Colonic mucosa (tissue), 4 donors: ENCODE measurements at places on chromosomes 13 and 19. TPM values are rescaled to one million over a fixed set of nuclear protein-coding genes. Genes with fewer than 3 reads are reported as not detected.
A peak's percentile ranks its signal among the peaks of the same experiment; 100 is the strongest.

GRCh38 chr13:45332036-45332830, 8.8 kb downstream of the TPT1 start:
- peak overlapping the region; percentile 0 for H3K27ac ChIP-seq
- peaks cover 17% of the 10 kb centered on the region for H3K36me3 ChIP-seq
- no peaks in the 10 kb centered on the region for H3K27me3 ChIP-seq
- no peak for DNase-seq
- peaks cover 14% of the 10 kb centered on the region for H3K4me1 ChIP-seq
- H3K4me3 ChIP-seq = no peak overlapping the region

ZNF813 gene
- 3.6 TPM for total RNA-seq

TMEM259 gene
- 170 TPM for total RNA-seq

- no peaks in the 10 kb centered on the region for H3K36me3 ChIP-seq
- no peaks in the 10 kb centered on the region for H3K4me1 ChIP-seq
- no peak for DNase-seq
- no peaks in the 10 kb centered on the region for H3K27me3 ChIP-seq
These were observed 909 bp downstream of the CC2D1A start for GRCh38 chr19:13906910-13907309.

DNA sequence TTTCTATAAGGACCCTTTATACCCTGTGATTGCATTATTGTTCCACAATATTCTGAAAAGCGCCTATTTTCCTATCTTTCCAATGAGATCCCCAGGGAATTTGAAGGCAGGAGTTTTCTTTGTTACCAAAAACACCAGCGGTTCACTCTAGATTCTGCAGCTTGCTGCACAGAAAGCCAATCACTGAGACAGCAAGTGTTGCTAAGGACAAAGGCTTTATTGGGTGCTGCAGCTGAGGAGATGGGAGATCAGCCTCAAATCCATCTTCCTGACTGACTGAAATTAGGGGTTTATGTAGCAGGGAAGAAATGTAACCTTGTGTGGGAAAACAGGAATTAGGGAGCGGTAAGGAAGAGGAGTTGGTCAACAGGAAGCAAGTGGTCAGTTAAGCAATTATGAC, 42.6 kb upstream of the MYO16 start:
- DNase-seq = no peak
- no peak overlapping the region for H3K4me3 ChIP-seq
- H3K4me1 ChIP-seq = no peaks in the 10 kb centered on the region
- H3K27ac ChIP-seq = no peak overlapping the region
- H3K36me3 ChIP-seq = no peaks in the 10 kb centered on the region

GRCh38 chr19:38003438-38004185, 96.6 kb downstream of the SIPA1L3 start:
- H3K27ac ChIP-seq = peak overlapping the region; percentile 51
- H3K36me3 ChIP-seq = no peaks in the 10 kb centered on the region
- H3K4me3 ChIP-seq = peak overlapping the region; percentile 15
- no peaks in the 10 kb centered on the region for H3K4me1 ChIP-seq
- DNase-seq = peak; percentile 60

- peaks cover 4% of the 10 kb centered on the region for H3K4me1 ChIP-seq
- H3K27me3 ChIP-seq = no peaks in the 10 kb centered on the region
- no peak overlapping the region for H3K27ac ChIP-seq
- DNase-seq = no peak
- no peak overlapping the region for H3K4me3 ChIP-seq
These were observed 2.4 kb downstream of the LNX2 start for GRCh38 chr13:27617881-27618321.

GRCh38 chr13:110820322-110820721, 94.5 kb downstream of the ANKRD10 start:
- H3K4me3 ChIP-seq = no peak overlapping the region
- DNase-seq = no peak
- no peaks in the 10 kb centered on the region for H3K4me1 ChIP-seq
- no peak overlapping the region for H3K27ac ChIP-seq
- H3K36me3 ChIP-seq = no peaks in the 10 kb centered on the region

DCT gene
- total RNA-seq = not detected

- no peak for DNase-seq
- no peaks in the 10 kb centered on the region for H3K4me1 ChIP-seq
- H3K27ac ChIP-seq = no peak overlapping the region
These were observed 23.6 kb upstream of the CCDC124 start for GRCh38 chr19:17909003-17909732.

- no peaks in the 10 kb centered on the region for H3K4me1 ChIP-seq
- no peaks in the 10 kb centered on the region for H3K36me3 ChIP-seq
- peak overlapping the region; percentile 25 for H3K4me3 ChIP-seq
- peaks cover 30% of the 10 kb centered on the region for H3K27me3 ChIP-seq
- no peak overlapping the region for H3K27ac ChIP-seq
These were observed 5.1 kb downstream of the NOTCH3 start for GRCh38 chr19:15195371-15196334.

CYP2S1 gene
- 114 TPM for total RNA-seq

STARD13 gene
- total RNA-seq = 21.3 TPM

SCGB2B2 gene
- total RNA-seq = 0.42 TPM

CYP2A6 gene
- total RNA-seq = 1.4 TPM

DNA sequence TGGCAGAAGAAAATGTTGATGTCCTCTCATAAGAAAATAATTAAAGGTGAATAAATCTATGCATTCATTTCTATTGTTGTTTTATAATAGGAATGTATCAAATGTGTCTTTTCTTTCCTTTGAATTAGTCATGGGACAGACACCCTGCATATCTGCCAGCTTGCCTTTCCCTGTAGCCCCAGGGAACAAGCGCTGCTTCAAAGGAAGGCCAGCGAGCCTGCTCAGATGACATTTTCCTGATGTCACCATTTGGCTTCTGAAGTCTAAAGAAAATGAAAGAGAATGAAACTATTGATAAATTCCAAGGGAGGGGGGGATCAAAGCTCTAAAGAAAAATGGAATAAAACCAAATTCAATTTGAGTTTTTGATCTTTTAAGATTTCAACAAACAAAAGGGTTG, 574.8 kb downstream of the IRS2 start:
- H3K36me3 ChIP-seq = no peaks in the 10 kb centered on the region
- no peaks in the 10 kb centered on the region for H3K4me1 ChIP-seq
- H3K27ac ChIP-seq = no peak overlapping the region
- H3K4me3 ChIP-seq = no peak overlapping the region
- H3K27me3 ChIP-seq = no peaks in the 10 kb centered on the region

- no peak for DNase-seq
- H3K4me1 ChIP-seq = no peaks in the 10 kb centered on the region
These were observed 37.5 kb downstream of the PPP2R1A start for GRCh38 chr19:52227196-52227940.

GRAMD1A gene
- 26.3 TPM for total RNA-seq

DNA sequence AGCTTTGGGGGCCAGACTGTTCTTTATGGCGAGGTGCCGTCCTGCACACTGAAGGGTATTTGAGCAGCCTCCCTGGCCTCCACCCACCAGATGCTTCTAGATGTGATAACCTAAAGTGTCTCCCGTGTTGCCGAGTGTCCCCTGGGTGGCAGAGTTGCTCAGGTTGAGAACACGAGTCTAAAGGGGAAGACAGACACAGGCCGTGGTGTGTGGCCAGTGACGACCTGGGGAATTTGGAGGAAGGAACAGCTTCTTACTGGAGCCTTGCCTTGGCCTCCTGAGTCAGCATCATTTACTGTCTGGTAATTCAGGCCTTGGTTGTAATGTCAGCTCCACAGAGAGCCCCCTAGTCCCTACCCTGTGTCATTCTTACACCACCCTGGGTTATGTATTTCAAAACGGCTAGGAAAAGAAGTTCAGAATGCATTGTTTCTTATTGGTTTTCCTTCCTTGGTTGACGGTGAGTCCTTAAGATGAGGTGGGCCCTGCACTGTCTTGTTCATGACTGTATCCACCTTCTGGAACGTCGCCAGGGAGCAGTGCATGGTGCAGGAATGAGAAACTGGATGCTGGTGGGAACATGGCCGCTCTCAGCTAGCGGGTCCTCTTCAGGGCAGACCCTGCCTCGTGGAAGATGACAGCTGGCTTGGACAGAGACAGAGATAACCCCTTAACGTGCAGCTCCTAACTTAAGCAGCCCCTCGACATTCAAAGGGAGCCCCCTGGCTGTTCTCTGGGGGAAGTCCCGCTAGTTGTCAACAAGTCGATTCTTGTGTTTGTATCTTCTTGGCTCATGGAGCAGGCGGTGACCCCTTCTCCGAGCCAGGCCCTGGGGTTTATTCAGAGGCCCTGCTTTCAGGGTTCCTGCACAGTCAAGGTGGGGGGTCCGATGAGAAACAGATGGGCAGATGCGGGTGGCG, 7.2 kb downstream of the SIN3B start:
- no peak overlapping the region for H3K4me3 ChIP-seq
- no peaks in the 10 kb centered on the region for H3K4me1 ChIP-seq
- H3K27ac ChIP-seq = no peak overlapping the region
- H3K27me3 ChIP-seq = no peaks in the 10 kb centered on the region
- H3K36me3 ChIP-seq = peaks cover 12% of the 10 kb centered on the region
- no peak for DNase-seq

ZNF296 gene
- 7.0 TPM for total RNA-seq

SBK2 gene
- total RNA-seq = not detected

DNA sequence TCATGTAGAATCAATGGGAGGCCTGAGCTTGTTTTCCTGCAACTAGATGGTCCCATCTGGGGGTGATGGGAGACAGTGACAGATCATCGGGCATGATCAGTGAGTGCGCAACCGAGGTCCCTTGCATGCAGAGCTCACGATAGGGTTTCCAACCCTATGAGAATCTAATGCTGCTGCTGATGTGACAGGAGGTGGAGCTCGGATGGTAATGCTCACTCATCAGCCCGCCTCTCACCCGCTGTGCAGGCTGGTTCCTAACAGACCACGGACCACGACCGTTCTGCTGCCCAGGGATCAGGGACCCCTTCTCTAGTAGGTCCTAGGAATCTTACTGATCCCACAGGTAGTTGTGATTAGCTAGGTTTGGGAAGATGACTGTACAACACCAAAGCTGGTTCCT, 23.5 kb upstream of the GARRE1 start:
- no peak for DNase-seq
- H3K36me3 ChIP-seq = no peaks in the 10 kb centered on the region
- H3K4me3 ChIP-seq = no peak overlapping the region

ECSIT gene
- 62.8 TPM for total RNA-seq
